ENCODE measurements at places on chromosomes 3 and 15. TPM values are rescaled to one million over a fixed set of nuclear protein-coding genes. Genes with fewer than 3 reads are reported as not detected.
A peak's percentile ranks its signal among the peaks of the same experiment; 100 is the strongest.

Gene SYNPR
- not detected for total RNA-seq

GRCh38 chr15:52668133-52668532 lies 11.1 kb downstream of the ATOSA start:
- DNase-seq = no peak

DNA sequence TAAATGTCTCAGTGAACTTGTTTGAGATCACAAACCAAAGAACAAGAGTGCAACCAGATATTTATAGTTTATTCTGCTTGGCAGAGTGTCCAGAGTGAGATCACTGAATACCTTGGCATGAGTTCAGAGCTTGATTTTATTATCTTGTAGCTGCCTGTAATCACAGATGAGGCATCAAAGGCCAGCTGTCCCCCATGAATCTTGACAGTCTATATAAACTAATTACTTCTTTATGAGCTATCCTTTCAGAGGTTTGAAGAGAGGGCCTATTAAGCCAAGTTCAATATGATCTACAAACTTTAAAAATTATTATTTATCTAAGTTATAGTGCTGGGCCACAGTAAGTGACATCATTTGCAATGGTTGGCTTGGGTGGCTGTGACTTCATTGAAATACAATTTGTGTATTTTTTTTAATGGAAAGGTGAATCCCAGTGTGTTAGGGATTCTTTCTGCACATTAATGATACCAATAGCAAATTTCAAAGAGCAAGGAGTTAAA lies 251.5 kb downstream of the CLSTN2 start:
- DNase-seq = no peak

- no peak for DNase-seq
These were observed 131.6 kb downstream of the SPATA16 start for GRCh38 chr3:173009410-173009809.

- no peak for DNase-seq
These were observed 176.5 kb upstream of the DPH6 start for GRCh38 chr15:35722501-35722900.

Gene GOLGA8J
- total RNA-seq = not detected

DNA sequence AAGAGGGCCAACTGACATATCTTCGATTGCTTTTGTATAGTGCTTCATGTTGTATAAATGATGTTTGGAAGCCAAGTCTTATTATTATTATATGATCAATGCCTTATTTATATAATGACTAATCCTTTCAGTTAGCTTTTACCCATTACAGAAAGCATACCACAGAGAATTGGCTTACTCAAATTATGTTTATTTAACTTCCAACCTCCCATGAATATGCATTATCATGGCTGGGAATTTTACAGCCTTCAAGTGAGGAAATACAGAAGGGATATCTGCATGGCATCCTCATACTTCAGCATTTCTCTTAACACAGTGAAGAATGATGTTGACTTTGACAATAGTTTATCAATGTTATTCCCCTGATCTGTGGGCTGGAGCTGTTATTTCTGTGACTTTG lies 225.9 kb upstream of the GAP43 start:
- no peak for DNase-seq

GRCh38 chr3:123296836-123297626 lies 95.3 kb downstream of the SEC22A start:
- DNase-seq = no peak

DNA sequence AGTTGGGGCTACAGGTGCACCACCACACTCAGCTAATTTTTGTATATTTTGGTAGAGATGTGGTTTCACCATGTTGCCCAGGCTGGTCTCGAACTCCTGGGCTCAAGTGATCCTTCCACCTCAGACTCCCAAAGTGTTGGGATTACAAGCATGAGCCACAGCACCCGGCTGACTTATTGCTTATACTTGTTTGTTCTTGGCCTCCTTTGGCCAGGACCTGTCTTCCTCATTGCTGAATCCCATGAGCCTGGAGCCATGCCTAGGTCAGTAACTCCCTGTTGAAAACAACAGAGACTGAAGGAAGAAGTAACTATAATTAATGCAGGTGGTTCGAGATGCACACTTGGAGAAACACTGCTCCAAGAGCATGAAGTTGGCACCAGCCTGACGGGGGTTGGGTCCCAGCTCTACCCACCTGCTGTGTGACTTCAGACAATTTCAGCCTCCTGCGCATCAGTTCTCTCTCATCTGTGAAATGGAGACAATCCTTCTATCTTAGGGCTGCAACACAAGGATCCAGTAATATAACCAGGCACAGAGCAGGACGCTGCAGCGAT lies 38.9 kb downstream of the CPN2 start:
- no peak for DNase-seq

Gene SEMA3F
- total RNA-seq = 0.41 TPM

Gene SEC11A
- total RNA-seq = 38.5 TPM

DNA sequence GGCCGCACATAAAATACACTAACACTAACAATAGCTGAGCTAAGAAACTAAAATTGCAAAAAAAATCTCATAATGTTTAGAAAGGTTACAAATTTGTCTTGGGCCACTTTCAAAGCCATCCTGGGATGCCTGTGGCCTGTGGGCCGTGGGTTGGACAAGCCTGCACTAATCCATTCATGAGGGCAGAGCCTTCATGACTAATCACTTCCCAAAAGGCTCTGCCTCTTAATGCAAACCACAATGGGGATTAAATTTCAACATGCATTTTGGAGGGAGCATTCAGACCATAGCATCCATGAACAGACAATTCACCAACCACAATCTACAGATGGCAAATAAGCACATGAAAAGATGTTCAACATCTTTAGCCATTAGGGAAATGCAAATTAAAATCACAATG lies 128.2 kb downstream of the SUCLG2 start:
- no peak for DNase-seq

- DNase-seq = no peak
These were observed 6.3 kb upstream of the TLE3 start for GRCh38 chr15:70103880-70104626.

Gene UROC1
- not detected for total RNA-seq

DNA sequence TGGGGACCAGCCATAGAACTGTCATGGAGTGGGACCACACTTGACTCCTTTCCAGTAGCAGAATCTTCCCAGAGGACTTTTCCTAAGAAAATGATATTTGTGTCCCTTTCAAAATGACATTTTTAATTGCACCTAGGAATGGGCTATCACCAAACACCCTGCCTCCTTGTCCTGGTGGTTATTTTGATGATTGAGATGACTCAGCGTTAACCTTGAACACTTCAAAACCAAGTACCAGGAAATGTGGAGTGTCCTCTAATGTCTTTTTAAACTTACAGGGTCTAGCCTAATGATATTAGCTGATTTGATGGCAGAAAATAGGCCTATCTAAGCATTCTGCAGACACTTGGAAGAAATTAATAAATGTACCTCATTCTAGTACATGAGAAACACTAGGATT lies 90.7 kb downstream of the HHLA2 start:
- DNase-seq = no peak

GRCh38 chr3:183697610-183698317 lies at the start of gene YEATS2:
Gene YEATS2, plus strand, starts transcription at chr3:183697797. Its CDS starts 17,366 bp downstream, at chr3:183715163.
- peak; percentile 28 for DNase-seq

DNA sequence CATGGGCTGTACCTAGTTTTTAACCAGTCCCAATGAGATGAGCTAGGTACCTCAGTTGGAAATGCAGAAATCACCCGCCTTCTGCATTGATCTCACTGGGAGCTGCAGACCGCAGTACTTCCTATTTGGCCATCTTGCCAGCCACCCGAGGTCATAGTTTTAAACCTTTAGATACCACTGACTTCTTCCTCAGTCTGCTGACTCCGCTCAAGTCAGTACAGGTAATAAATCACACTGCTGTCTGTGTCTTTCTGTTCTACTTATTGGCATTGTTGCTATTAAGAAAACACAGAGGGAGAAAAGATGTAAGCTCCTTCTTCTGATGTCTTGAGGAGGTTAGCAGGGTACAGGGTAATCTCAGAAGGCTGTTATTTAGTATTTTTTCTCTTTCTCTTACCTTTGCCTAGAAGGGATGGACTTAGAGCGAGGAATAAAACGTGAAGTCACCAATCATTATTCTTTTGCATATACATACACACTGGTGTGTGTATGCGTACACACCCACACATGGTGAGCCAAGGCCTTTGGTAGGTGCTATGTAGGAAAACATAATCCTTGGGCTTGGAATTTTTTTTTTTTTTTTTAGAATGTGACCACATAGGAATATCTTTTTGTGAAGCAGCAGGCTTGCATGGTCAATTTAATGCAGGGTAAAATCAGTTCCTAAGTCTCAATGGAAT lies 197.2 kb downstream of the EDEM1 start:
- DNase-seq = no peak

Gene CHMP2B
- 35.8 TPM for total RNA-seq

Gene CKMT1B
- not detected for total RNA-seq

Gene PRKAR2A
- 75.6 TPM for total RNA-seq

Gene SOX2
- total RNA-seq = not detected

Gene LRIG1
- total RNA-seq = 38.2 TPM

Gene SOX14
- not detected for total RNA-seq

DNA sequence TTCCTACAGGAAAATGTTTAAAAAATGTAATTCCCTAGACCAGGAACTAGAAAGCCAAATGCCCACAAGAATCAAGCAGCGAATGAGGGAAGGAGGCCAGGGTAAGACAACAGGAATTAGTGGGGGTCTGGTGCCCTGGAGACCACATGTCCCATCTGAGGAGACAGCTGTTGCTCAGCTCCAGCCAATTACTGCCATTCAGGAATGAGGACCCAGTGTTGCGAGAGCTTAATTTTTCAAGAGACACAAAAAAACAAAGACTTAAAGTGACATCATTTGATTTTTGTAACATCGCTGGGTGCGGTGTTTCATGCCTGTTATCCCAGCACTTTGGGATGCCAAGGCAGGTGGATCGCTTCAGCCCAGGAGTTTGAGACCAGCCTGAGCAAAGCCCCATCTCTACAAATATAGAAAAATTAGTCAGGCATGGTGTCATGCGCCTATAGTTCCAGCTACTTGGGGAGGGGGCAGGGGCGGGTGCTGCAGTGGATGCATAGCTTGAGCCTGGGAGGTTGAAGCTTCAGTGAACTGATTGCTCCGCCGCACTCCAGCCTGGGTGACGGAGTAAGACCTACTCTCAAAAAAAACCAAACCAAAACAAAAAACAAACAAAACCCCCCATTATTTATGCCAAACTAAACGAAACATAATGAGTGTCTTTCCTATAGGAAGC lies 52.8 kb upstream of the LRIG1 start:
- DNase-seq = no peak

- DNase-seq = no peak
These were observed 1.2 kb upstream of the ZBED2 start for GRCh38 chr3:111596328-111596727.

GRCh38 chr3:44033123-44033522 lies 208.6 kb upstream of the TOPAZ1 start:
- DNase-seq = no peak

Gene GP9
- total RNA-seq = not detected

- DNase-seq = no peak
These were observed 185.9 kb downstream of the MEX3B start for GRCh38 chr15:81859737-81860516.

- no peak for DNase-seq
These were observed 54.5 kb downstream of the ALDH1A2 start for GRCh38 chr15:58010983-58011382.

DNA sequence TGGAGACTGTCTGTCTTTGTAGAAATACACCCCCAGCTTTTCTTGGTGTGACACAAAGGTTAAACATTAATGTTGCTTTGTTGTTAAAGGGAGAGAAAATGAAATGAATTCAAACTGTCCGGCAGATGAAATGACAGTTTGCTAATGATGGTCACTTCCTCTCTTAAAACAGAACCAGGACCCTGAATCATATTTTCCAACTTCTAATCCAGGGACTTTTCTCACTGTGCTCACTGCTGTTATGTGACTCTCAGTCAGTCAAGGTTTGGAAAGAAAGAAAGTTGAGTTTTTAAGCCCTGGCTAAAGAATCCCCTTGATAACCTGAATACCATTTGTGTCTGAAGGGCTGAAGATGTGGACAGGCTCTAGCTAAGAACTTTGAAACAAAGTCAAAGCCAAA lies 215.8 kb downstream of the AGBL1 start:
- DNase-seq = no peak

DNA sequence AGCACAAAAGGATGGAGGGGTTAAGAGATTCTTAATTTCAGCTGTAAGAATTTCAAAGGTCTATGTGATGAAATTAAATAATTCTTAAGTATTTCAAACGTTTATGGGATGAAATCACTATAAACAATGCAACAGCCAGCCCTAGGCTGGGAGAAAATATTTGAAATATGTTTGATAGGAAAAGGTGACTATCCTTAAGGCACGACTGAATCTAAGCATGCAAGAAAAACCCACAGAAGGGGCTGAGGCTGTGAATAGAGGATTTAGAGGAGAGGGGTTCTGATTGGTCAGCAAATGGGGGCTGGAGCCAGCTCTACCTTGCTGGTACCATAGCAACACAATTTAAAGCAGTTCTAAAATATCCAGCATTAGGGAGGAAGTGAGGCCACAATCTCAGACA lies 220.8 kb upstream of the ATP10A start:
- DNase-seq = no peak

Gene NR2E3
- total RNA-seq = not detected

GRCh38 chr15:42548249-42549031 lies at the start of the genes HAUS2 and LRRC57:
Gene HAUS2, plus strand, starts transcription at chr15:42548838. Its CDS starts 35 bp downstream, at chr15:42548873.
Gene LRRC57, minus strand, starts transcription at chr15:42548793. Its CDS starts 359 bp downstream, at chr15:42548434.
- peak; percentile 89 for DNase-seq

Gene CCDC80
- not detected for total RNA-seq

Gene HRG
- total RNA-seq = not detected

All from CD8-positive, alpha-beta T cell (primary cell).